Transverse colon (tissue), 4 donors: ENCODE measurements at places on chromosomes 7 and 10.

DNA sequence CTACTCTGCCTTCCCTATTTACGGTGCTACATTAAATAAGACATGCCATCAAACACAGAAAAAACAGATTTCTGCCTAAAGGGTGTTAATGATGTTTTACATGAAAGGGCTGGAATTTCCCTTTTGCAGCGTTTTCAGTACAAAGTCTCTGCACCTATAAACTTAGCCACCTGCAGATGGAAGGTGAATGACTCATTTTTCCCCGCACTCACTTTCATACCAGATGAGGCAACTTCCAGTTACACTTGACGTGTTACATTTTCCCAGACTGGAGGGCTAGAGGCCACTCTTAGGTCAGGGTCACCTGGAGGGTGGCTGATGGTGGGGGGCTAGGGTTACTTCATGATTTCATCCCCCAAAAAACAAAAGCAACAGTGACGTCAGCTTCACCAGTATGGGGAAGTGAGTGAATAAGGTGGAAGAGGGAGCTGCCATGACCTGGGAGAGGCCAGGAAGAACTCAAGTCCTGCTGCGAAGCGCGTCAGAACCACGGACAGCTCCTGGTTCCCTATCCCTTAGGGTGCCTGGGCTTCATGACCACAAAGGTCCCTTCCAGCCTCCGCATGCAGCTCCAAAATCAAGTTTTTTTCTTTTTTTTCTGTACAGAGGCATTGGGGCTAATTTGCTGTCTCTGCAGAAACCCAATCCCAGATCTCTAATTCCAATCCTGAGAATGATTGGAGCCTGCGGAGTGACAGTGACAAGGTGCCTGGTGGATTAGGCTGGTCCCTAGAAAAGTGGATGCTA is 94.0 kb downstream of the ADARB2 start:
- no peak for DNase-seq

GRCh38 chr7:108135446-108136190 is 5.5 kb upstream of the LAMB4 start:
- no peak for DNase-seq

DNA sequence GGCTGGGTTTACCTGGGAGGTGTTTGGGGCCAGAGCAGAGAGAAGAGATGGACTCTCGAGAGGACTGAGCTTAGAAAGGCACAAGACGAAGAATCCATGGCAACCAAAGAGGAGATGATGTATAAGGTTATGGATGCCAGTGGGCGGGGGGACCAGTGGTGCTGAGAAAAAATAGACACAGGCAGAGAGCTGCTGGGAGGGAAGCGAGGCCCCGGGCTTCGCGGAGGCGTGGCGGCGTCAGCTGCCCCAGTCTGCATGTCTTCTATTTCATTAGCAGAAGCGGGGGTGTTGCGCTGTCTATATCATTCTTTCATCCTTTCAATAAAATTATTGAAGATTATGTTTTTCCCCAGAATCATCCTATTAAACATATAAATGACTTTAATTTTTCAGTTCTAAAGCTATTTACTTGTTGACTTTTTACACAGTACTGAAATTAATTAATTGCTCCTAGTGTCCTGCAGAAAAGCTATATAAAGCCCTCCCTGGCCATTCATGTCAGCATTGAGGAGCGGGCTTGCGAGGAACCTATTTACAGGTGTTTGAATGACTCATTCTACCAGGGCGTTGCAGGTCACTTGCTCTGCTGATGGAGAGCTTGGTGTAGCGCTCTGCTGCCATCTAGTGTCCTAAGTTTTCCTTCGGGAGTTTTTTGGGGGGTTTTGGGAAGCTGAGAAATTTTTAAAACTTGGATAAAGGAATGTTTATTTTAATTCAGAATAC is 42.9 kb upstream of the BHLHA15 start:
- peak; percentile 76 for DNase-seq

DNA sequence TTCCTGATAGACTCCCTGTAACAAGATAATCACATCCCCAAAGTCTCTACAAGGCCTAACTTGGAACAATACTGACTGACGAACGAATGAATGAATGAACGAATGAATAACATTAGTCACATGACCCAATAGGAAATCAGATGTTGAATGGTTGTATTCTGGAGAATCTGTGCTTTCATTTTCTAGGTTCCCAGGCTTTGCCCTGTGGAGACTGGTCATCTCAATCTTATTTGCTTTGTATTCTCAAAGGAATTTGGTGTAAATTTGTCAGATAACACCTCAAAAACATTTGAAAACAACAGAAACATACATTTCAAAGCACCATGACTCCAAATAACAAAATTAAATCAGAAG is 69.6 kb upstream of the COL1A2 start:
- no peak for DNase-seq

GRCh38 chr10:71432956-71433767 is 36.4 kb downstream of the CDH23 start:
- DNase-seq: no peak

DNA sequence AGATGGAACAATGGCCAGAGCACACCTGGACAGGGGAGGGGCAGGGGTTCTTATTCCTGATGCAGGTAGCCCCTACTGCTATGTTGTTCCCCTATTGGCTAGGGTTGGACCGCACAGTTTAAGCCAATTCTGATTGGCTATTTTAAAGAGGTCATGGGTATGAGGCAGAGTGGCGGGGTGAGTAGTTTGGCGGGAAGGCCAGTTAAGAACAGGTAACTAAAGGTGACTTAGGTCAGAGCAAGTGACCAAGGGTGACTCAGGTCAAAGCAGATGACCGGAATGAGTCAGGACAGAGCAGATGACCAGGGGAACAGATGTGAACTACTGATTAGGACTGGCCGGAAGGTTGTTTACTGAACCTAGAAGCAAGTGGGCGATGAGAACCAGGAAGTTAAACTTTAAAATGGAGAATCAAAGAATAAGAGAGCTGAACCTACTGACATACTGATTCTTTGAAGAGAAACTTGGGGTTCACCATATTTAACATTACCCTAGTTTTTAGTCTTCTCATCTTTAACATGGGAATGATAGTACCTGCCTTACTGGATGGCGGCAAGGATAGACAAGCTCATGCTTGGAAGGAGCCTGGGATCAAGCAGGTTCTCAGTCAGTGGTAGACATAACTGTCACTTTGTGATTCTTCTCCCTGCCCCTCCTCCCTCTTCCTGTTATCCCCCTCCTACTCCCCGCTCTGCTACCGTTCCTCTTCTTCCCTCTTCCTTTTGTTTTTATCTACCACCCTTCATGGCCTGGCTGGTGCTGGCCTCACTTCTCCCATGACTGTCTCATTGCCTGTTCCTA is 55.0 kb downstream of the CCNY start:
- no peak for DNase-seq

DNA sequence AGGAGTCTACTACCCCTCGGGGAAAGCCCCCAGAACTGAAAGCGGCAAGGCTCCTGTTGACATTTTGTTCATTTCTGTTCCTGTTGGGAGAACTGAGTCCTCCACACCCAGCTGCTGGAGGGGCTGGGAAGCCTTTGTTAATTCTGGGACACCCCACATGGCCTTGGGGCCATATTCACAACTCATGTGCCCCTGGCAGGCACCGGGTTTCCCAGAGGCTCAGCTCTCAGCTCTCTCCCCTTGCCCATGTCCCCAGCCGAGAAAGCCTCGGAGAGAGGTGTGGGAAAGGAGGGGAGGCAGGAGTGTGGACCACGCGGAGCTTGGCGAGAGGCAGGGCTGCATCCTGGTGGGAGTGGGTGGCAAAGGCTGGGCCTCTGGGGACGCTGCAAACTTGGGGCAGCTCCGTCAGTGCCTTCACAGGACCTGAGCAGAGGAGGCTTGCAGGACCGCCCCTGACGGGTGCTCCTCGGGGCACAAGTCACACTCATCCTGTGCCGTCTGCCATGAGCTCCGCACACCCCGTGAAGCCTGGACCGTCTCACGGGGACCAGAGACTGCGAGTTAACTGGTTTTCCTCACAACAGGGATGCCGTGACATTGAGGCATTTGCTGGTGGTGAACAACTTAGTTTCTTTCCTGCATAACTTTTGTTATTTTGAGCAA is 140.9 kb downstream of the DNAJB6 start:
- no peak for DNase-seq

DNA sequence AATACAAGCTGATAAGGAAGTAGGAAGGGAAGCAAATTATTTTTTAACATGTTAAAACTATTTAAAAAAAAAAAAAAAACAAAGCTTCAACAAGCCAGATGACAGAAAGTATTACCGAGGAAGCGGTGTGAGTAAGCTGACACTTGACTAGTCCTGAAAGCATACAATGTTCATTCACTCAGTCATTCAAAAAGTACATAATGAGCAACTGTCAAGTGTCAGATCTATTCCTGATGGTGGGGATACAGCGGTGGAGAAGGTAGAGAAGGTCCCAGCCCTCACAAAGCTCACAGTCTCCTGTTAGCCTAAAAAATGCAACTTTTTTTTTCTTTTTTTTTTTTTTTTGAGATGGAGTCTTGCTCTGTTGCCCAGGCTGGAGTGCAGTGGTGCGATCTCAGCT is 40.0 kb downstream of the RAPGEF5 start:
- DNase-seq: no peak

GRCh38 chr10:12375076-12375504 is 25.7 kb downstream of the CAMK1D start:
- DNase-seq: no peak

- no peak for DNase-seq
These were observed 772 bp downstream of the PRDX3 start for GRCh38 chr10:119177708-119178371.

GRCh38 chr7:48497521-48497920 is 326.3 kb downstream of the ABCA13 start:
- DNase-seq: no peak

GRCh38 chr7:45001138-45001694 is 1.2 kb downstream of the CCM2 start:
- DNase-seq: peak; percentile 55

GRCh38 chr10:131310142-131310541 is 1.4 kb downstream of the TCERG1L start:
- DNase-seq: no peak

GRCh38 chr10:99422529-99423096 is 7.8 kb downstream of the GOT1 start:
- DNase-seq: no peak

- DNase-seq: no peak
These were observed 26.9 kb upstream of the EPHB6 start for GRCh38 chr7:142827951-142828500.

DNA sequence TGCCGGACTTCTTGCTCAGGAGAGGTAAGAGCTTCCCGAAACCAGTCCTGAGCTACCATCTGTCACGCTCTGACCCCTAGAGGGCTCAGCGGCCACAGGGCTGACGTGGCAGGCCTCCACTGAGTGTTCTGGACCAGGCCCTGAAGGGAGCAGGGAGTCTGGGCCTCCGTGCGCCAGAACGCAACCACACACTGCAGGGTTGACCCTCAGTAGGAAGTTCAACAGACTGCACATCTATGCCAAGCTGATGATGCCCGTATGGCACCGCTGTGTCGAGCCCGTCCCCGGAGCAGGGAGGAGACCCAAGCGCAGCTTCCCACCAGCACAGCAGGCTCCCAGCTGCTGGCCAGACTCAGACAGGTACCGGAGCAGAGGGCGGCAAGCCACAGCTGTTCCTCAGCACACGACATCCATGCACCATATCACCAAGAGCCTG is 39.2 kb downstream of the CAMK2B start:
- peak; percentile 3 for DNase-seq

- DNase-seq: no peak
These were observed 711 bp downstream of the KIF20B start for GRCh38 chr10:89702121-89702480.

- DNase-seq: no peak
These were observed 41.0 kb downstream of the CLRN3 start for GRCh38 chr10:127851661-127852194.

GRCh38 chr7:135553346-135553745 is 4.4 kb upstream of the NUP205 start:
- DNase-seq: no peak

- DNase-seq: peak; percentile 3
These were observed 8.4 kb downstream of the DBNL start for GRCh38 chr7:44052771-44053365.

GRCh38 chr10:2665772-2666171 is 401.6 kb upstream of the PFKP start:
- DNase-seq: no peak

- no peak for DNase-seq
These were observed 13.2 kb downstream of the AKR1B15 start for GRCh38 chr7:134562136-134562535.

- DNase-seq: no peak
These were observed 55.4 kb upstream of the ELN start for GRCh38 chr7:73972614-73973013.

- no peak for DNase-seq
These were observed 178.9 kb downstream of the BICC1 start for GRCh38 chr10:58691528-58691927.

DNA sequence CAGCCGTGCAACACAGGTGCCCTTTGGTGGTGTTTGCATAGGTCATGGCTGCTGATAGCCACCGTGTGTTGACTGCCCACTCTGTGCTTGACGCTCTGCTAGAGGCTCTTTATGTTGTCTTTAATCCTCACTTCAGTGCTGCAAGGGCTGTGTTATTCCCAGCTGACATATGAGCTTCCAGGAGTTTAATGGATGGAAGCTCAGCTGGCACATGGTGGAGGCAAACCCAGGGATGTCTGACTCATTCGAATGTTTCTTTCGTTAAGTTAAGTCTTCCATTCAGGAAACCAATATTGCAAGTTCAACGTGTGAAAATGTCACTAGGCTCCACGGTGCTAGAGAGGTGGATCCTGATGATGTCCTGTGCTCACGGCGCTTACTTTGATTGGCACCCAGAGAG is 378.4 kb downstream of the DPP6 start:
- DNase-seq: no peak

DNA sequence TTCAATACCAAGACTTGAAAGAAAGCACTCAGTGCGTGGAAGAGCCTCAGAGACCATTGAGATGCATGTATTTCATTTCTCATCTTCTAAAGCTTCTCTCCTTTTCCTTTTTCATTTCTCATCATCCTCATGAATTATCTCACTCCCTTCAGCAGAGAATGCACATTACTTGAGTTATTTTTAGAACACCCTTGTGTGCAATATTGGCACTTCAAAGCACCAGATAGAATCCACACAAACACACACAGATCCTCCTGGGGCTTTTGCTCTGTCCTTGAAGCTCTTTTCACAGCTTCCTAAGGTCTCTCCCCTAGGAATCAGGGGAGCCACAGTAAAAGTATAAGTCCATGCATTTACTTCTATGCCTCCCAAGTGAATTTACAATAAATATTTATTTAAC is 18.3 kb downstream of the DGKI start:
- DNase-seq: no peak

GRCh38 chr7:27165089-27165995 is at the start of gene HOXA9:
Gene HOXA9, minus strand, starts transcription at chr7:27165537. Its CDS starts 80 bp downstream, at chr7:27165457.
- peak; percentile 87 for DNase-seq

DNA sequence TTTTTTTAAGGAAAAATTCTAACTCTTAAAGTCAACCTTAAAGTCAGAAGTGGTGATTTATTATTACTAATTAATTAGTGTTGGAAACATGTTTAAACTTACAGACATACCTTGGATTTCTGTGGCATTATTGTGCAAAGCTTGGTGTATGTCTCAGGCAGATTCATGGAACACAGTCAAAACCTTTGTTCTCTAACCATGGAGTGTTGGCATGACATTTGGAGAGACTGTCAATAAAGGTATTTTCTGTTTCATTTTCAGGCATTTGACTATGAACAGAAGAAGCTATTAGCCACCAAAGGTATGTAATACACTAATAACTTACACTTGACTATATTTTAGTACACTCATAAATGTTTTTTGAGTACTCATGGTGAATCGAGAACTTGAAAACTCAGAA is 293.7 kb downstream of the BICC1 start:
- DNase-seq: no peak

- no peak for DNase-seq
These were observed 1.7 kb upstream of the BLOC1S2 start for GRCh38 chr10:100288196-100288595.

- DNase-seq: no peak
These were observed 38.7 kb upstream of the RET start for GRCh38 chr10:43037942-43038782.

GRCh38 chr10:97197030-97197500 is 11.3 kb upstream of the SLIT1 start:
- no peak for DNase-seq
